ENCODE measurements at places on chromosomes 11 and 22. TPM values are rescaled to one million over a fixed set of nuclear protein-coding genes. Genes with fewer than 3 reads are reported as not detected.

ELF5 gene
- under 0.01 TPM for total RNA-seq

LMNTD2 gene
- total RNA-seq: 2.0 TPM

TRPC6 gene
- 0.21 TPM for total RNA-seq

GDPD5 gene
- under 0.01 TPM for total RNA-seq

HTR3A gene
- total RNA-seq: not detected

MMP13 gene
- 0.07 TPM for total RNA-seq

CYP2D6 gene
- total RNA-seq: 0.34 TPM

OR5B17 gene
- not detected for total RNA-seq

SYT13 gene
- not detected for total RNA-seq

TRIM34 gene
- 6.2 TPM for total RNA-seq

GAL3ST1 gene
- total RNA-seq: 0.07 TPM

SESN3 gene
- total RNA-seq: 14.7 TPM

ATM gene
- 58.1 TPM for total RNA-seq

CABP4 gene
- total RNA-seq: not detected

DSCAML1 gene
- total RNA-seq: not detected

TXN2 gene
- total RNA-seq: 20.6 TPM

SCYL1 gene
- total RNA-seq: 54.1 TPM

DEFB131B gene
- not detected for total RNA-seq

SUSD2 gene
- total RNA-seq: under 0.01 TPM

PRR33 gene
- not detected for total RNA-seq

RRM1 gene
- total RNA-seq: 43.4 TPM

ZNF214 gene
- total RNA-seq: 2.1 TPM

CDKN1C gene
- total RNA-seq: 10.3 TPM

CASP1 gene
- 77.0 TPM for total RNA-seq

PKDREJ gene
- not detected for total RNA-seq

GPR83 gene
- 0.07 TPM for total RNA-seq

OR8K5 gene
- total RNA-seq: not detected

CALCA gene
- total RNA-seq: not detected

OR2AG2 gene
- under 0.01 TPM for total RNA-seq

CD248 gene
- total RNA-seq: 0.68 TPM

LIF gene
- 0.68 TPM for total RNA-seq

CRYBB1 gene
- total RNA-seq: not detected

CLMP gene
- total RNA-seq: 10.3 TPM

GGTLC2 gene
- total RNA-seq: not detected

LRRC32 gene
- 0.07 TPM for total RNA-seq

TTC12 gene
- 16.7 TPM for total RNA-seq

UBQLNL gene
- total RNA-seq: not detected

SPDYC gene
- not detected for total RNA-seq

DTX4 gene
- 1.7 TPM for total RNA-seq

CHRM4 gene
- total RNA-seq: not detected

SHANK3 gene
- 1.4 TPM for total RNA-seq

TSPO gene
- 323 TPM for total RNA-seq

DERL3 gene
- total RNA-seq: under 0.01 TPM

KRTAP5-2 gene
- total RNA-seq: not detected

TRIM48 gene
- total RNA-seq: not detected

CNIH2 gene
- total RNA-seq: under 0.01 TPM

APLP2 gene
- total RNA-seq: 582 TPM

CARD16 gene
- total RNA-seq: 13.2 TPM

OLFML1 gene
- total RNA-seq: not detected

C22orf31 gene
- total RNA-seq: not detected

CATSPERZ gene
- 0.34 TPM for total RNA-seq

AQP11 gene
- total RNA-seq: 0.34 TPM

OR52A5 gene
- total RNA-seq: not detected

GANAB gene
- 195 TPM for total RNA-seq

SLC37A4 gene
- total RNA-seq: 12.8 TPM

LAYN gene
- total RNA-seq: 7.2 TPM

KCNJ1 gene
- not detected for total RNA-seq

GTSE1 gene
- under 0.01 TPM for total RNA-seq

UNC93B1 gene
- total RNA-seq: 26.3 TPM

Data from nasal cavity respiratory epithelium epithelial cell of viscerocranial mucosa (primary cell).